ENCODE measurements at places on chromosomes 16 and 17. TPM values are rescaled to one million over a fixed set of nuclear protein-coding genes. Genes with fewer than 3 reads are reported as not detected.

Gene AIPL1
- total RNA-seq = not detected

Gene KRT40
- total RNA-seq = not detected

Gene MEFV
- total RNA-seq = 0.21 TPM

Gene PRCD
- not detected for total RNA-seq

Gene FBXW10
- not detected for total RNA-seq

Gene HLF
- total RNA-seq = 0.21 TPM

Gene PPL
- not detected for total RNA-seq

Gene CFAP97D1
- not detected for total RNA-seq

Gene HSF5
- total RNA-seq = 0.08 TPM

Gene ACACA
- total RNA-seq = 58.9 TPM

Gene TMEM100
- total RNA-seq = not detected

Gene OTOP3
- not detected for total RNA-seq

Gene KRT33B
- not detected for total RNA-seq

Gene ZG16B
- total RNA-seq = 3.7 TPM

Gene KRT32
- not detected for total RNA-seq

Gene RDM1
- total RNA-seq = 14.4 TPM

Gene CRHR1
- not detected for total RNA-seq

Gene DNAI2
- total RNA-seq = 0.52 TPM

Gene KRTAP9-4
- total RNA-seq = not detected

Gene DNASE1L2
- 4.1 TPM for total RNA-seq

Gene ZNF778
- total RNA-seq = 4.9 TPM

Gene MRPL27
- 81.0 TPM for total RNA-seq

Gene SLC2A4
- not detected for total RNA-seq

Gene CCL4
- 6.7 TPM for total RNA-seq

Gene CCR7
- 171 TPM for total RNA-seq

Gene RILP
- 6.5 TPM for total RNA-seq

Gene C17orf107
- total RNA-seq = 0.97 TPM
